ENCODE measurements at places on chromosomes 1 and 21.

DNA sequence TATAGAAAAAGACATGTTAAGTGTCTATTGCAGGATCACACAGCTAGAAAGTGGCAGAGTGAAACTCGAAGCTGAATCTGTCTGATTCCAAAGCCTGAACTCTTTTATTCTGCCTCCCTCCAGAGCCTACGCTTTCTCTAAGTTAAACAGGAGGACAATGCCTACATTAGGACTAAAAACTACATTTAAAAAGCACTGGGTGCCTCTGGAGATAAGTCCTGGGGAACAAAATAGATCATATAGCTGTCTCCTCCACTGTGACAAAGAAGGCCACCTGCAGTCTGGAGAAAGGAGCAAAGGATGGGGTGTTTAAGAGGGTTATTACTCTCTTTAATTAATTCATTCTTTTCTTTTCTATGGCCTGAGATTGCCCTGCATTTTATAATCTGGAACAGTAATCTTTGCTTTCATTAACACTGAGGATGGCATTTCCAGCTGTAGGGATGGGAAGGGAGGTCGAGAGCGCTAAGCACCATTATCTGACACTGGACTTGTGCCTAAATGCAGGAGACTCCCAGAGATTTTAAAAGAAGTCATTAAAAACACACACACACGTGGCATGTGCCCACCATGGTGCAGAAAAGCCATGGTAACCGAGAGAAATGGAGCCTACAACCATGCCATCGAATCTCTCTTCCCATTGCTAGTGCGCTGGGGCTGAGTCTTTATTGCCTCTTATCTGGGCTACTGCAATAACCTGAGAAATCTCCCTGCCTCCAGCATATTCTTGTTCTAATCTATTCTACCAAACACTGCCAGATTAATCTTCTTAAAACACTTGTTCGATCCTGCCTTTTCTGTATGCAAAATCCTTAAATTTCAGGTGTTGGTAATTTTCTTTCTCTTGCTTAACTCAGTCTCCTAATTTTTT, 92.2 kb downstream of the PLXNA2 start:
- DNase-seq = no peak

DNA sequence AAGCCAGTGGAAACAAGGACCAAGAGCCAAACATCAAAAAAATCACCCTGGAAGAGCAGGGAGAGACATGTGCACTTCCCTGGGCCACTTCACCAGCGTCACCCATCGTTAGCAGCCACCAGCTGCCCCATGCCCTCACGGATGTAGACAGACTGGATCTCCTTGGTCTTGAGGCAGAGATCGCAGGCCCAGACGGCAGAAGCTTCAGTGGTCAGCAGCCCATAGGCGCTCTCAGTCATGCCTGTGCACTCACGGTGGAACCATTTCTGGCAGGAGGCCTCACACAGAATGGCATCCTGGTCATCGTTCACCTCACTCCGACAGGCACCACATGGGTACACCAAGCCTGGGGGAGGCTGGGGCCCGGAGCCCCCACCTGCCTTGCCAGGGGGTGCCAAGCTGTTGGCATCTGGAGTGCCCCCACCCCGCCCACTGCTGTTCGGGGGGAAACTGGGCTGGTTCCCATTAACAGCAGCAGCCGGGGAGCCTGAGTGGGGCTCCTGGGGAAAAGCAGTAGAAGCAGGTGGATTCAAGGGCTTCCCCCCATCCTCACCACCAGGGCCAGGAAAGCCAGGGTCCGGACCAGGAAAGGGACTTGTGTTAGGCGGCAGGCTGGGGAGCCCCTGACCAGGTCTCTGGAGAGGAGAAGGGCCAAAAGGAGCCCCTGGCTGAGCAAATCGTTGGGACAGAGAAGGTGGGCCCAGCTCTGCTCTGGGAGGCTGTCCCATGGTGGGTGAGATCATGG, 2.7 kb downstream of the PYGO2 start:
- DNase-seq = no peak

DNA sequence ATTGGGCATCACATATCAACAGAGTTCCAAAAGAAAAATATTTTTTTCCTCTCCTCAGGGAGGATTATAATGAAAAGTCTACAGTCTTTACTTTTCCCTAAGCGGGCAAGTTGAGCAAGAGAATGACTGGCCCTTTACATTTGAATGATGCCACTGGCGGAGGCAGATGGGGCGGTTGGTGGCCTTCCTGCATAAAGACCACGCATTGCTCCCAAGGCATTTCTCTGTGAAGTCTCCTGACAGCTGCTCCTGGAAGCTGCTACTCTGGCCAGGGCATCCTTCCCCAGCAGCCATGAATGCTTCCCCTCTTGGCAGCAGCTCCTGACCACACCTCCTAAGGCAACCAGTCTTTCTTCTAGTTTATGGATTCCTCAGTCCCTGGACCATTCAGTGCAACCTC, 161.1 kb upstream of the RRP15 start:
- no peak for DNase-seq

- DNase-seq = no peak
Observed at GRCh38 chr1:38804062-38804886, 55.3 kb downstream of the RRAGC start.

DNA sequence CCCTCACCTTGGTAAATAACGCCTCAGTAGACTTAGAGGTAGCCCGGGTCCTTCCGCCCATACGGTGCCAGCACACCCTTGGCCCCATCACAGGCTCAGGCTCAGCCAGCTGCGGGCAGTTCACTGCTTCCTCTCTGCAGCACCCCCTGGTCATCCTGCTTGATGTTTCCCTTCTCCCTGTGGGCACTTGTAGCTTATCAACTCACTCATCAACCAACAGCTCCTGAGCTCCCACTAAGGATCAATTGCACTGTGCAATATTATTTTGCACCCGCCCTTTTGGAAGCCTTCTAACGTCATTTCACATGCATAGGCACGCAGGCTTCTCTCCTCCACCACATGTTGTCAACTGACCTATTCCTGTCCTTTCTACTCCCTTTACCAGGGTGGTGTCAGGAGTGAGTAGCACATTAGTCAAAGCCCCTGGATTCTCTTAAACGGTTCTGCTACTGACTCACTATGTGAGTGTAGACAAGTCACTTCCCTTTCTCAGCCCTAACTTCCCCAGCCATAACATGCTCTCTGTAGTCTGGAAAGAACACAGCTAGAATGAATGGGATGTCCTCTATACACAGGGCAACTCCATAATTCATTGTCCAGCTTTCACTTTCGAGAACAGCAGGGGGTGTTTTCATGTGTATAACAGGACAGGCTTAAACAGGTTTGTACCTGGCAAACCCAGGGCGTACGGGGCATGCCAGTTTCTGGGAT, 47.1 kb upstream of the IRF2BP2 start:
- DNase-seq = no peak

DNA sequence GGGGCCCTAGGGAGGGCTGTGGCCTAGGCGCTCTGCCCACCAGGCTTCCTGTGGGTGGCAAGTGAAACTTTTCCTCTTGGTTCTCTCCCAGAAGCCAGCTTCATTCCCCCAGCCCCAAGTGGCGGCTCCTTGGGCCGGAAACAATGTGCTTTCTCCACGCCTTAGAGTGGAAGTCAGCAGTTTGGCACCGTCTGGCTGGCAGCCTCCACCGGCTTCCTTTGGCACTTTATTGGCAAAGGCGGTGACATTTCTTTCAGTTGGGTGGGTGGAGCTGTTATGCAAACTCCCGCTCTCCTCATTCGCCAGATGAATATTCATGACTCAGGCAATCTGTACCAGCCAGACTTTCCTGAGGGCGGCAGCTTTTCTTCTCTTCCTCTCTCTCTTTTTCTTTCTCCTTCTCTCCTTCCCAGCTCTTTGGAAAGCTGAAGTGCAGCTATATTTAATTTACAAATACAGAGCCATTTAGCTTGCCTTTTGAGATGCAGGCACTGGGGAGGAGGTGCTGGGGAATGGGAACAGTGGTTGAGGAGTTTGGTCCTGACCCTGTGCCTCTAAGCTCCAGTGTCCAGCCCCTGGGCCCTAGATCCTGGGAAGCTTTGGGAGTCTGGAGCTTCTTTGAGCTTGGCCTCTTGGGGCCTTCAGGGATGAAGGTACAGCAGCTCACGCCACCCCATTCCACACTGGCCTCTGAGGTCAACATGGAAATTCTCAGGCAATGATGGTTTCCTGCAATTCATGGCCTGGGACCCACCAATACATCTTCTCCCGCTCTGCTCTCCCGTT, 67.8 kb upstream of the POU3F1 start:
- DNase-seq = no peak

- DNase-seq = peak; percentile 26
Observed at GRCh38 chr1:235326719-235327558, 1.0 kb downstream of the ARID4B start.

- no peak for DNase-seq
Observed at GRCh38 chr1:227508431-227508830, 54.9 kb upstream of the ZNF678 start.

GRCh38 chr21:29146726-29147125, 16.3 kb downstream of the MAP3K7CL start:
- DNase-seq = no peak

- DNase-seq = no peak
Observed at GRCh38 chr1:44347280-44347679, 7.8 kb downstream of the ERI3 start.

- no peak for DNase-seq
Observed at GRCh38 chr1:16721871-16722641, 18.3 kb upstream of the RNU1-4 start.

- no peak for DNase-seq
Observed at GRCh38 chr1:212987702-212988322, 27.9 kb downstream of the ANGEL2 start.

DNA sequence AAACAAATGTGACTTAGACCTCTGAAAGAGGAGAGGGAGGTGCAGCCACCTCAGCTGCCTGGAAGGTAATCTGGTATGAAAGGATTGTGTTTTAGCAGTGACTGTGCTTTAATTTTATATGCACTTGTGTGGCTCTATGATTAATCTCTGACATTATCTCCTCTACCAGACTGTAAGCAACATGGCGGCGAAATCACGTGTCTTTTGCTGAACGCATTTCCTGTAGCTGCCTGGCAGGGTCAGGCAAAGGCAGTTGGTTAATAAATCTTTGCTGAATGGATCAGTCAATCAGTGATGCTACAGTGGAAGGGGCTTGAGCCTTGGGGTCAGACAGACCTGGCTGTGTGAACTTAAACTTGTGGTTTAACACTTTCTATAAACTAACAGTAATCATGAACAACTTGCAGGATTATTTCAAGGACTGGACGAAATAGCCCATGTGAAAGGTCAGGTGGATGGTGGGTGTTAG, 96.9 kb downstream of the ADSS2 start:
- no peak for DNase-seq

- DNase-seq = no peak
Observed at GRCh38 chr1:99852648-99853047, 2.5 kb downstream of the AGL start.

- no peak for DNase-seq
Observed at GRCh38 chr1:229938551-229938950, 128.5 kb upstream of the GALNT2 start.

GRCh38 chr1:68293609-68294366, 61.5 kb upstream of the WLS start:
- DNase-seq = no peak

- peak; percentile 40 for DNase-seq
Observed at GRCh38 chr1:31617916-31618746, 642 bp downstream of the HCRTR1 start.

GRCh38 chr1:5949085-5949760, 43.0 kb downstream of the NPHP4 start:
- no peak for DNase-seq

- no peak for DNase-seq
Observed at GRCh38 chr21:16418226-16418625, 688.4 kb downstream of the USP25 start.

DNA sequence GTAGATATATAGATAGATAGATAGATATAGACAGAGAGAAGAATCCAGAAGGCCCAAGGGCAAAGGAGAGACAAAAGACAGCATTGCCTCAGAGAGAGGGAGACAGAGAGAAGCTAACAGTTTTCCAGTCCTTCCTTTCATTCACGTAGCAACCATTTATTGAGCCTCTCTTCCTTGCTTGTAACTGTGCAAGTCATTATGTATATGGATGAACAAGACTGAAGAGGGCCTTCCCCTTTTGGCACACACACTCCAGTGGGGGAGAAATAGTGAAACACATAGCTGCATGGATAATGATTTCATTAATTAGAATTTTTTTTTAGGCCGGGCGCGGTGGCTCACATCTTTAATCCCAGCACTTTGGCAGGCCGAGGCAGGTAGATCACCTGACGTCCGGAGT, 74.8 kb upstream of the PUM1 start:
- no peak for DNase-seq

DNA sequence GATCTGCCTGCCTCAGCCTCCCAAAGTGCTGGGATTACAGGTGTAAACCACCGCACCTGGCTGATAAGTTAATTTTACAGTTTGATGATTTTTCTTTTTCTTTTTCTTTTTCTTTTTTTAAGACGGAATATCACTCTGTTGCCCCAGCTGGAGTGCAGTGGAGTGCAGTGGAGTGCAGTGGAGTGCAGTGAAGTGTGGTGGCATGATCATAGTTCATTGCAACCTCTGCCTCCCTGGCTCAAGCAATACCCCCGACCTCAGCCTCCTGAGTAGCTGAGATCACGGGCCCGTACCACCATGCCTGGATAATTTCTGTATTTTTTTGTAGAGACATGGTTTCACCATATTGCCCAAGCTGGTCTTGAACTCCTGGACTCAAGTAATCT, 84.4 kb upstream of the CXADR start:
- DNase-seq = no peak

GRCh38 chr1:179121159-179121938, 39.5 kb downstream of the TOR3A start:
- DNase-seq = no peak

- DNase-seq = no peak
Observed at GRCh38 chr21:38923429-38923828, 117.7 kb downstream of the ETS2 start.

DNA sequence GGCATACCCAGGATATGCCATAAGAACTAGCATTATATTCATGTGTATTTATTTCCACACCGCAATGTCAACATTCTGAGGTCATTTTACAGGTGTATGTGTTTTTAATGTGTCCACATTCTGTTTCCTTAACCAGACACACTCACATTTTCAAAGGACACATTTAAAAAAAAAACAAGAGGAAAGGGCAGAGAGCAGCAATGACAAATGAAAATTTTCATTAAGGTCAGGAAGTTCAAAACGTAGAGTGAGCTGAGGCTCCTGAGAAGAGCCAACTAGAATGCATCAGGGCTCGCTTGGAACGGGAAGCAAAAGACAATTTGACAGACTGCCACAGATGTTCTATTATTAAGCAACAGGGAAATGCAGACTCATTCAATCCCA, 4.8 kb upstream of the GNPAT start:
- DNase-seq = no peak

GRCh38 chr1:112583366-112583765, 35.6 kb downstream of the ST7L start:
- DNase-seq = no peak

- DNase-seq = no peak
Observed at GRCh38 chr1:150018165-150018564, 7.6 kb upstream of the OTUD7B start.
